ENCODE measurements at places on chromosomes 2 and 18.

DNA sequence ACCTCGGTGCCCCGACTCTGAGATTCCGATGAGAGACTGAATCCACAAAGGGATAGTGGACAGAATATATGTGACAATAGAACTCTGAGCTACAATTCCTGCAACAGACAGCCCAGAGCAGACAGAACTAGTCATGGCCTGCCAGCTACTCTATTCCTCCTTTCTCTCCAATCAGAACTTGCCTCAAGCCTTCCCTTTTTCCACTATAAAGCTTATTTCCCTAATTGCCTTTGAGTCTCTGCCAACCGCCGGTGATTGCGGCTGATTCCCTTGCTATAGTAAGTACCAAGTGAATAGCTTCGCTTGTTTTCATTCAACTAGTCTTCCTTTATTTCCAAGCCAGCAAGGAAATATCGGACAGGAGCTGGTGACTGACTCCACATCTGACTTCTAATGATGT lies 96.8 kb downstream of the DSC3 start:
- no peak for DNase-seq

DNA sequence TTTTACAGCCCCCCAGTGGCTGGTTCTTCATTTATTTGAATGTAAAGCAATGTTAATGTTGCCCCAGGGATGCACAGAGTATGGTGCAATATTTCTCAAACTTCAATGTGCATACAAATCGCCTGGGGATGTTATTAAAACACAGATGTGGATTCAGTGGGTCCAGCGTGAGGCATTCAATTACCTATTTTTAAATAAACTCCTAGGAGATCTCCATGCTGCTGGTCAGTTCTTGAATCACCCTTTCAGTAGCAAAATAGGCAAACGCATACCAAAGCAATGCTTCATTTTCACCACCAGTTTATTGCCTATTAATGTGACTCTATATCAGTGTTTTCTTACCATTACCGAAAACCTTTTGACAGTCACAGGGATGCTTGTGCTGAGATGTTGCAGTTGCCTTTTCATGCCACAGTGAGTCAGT lies 530.7 kb downstream of the CBLN2 start:
- DNase-seq, result no peak

DNA sequence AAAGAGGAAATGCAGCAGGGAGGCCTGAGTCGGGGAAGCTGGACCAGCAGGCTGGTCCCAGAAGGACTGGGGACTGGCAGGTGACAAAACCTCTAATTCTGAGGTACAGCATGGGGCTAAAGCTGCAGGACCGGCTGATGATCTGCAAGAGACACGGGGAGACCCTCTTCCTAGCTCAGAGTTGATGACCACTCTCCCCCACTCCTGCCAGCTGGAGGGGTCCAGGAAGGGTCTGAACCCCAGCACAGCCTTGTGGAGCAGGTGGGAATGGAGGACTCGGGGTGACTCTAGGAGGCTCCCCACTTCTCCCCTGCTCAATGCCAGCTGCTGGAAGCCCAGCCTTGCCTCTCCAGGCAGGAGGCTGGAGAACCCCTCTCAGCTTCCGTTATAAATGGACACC lies 67.7 kb downstream of the TWIST2 start:
- no peak for DNase-seq

DNA sequence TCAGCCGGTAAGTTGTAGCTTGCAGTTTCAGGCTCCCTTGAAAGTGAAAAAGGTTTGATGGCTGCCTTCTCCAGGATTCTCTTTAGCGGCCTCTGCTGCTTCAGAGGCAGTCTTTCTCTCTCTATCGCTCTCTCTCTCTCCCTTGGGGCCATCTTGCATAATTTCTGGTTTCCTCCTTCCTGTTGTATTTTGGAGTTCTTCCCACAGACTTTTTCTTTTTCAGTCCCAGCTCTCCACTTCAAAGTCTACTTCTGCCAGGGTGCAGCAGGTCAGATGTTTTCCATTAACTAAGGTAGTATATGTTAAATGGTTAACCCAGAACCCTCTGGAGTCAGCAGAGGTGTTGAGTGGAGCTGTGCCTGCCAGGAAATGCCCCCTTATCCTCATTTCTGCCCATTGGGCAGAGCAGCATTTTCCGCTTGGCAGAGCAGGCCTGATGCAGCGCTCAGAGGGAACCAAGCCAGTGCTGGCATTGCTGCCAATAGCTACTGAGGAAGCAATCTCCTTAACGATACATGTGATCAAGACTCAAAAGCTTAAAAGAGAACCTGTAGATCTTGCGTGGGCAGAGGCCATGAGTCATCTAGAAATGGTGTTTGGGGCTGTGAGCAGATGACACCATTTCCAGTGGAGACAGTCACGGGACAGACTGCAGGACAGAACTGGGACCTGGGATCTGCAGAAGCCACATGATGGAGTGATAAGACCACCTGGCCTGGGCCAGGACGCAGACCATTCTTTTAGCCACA lies 20.8 kb downstream of the DBI start:
- no peak for DNase-seq

GRCh38 chr18:73669297-73669696 lies 478.3 kb downstream of the FBXO15 start:
- no peak for DNase-seq

- no peak for DNase-seq
Measured at GRCh38 chr2:226466589-226466988, 333.0 kb downstream of the IRS1 start.
